ENCODE measurements at places on chromosomes 11 and 22.
A peak's percentile ranks its signal among the peaks of the same experiment; 100 is the strongest.

- DNase-seq, result no peak
Measured at GRCh38 chr11:95544095-95544856, 245.3 kb downstream of the FAM76B start.

GRCh38 chr22:35923026-35923425 is 105.6 kb downstream of the RBFOX2 start:
- no peak for DNase-seq

DNA sequence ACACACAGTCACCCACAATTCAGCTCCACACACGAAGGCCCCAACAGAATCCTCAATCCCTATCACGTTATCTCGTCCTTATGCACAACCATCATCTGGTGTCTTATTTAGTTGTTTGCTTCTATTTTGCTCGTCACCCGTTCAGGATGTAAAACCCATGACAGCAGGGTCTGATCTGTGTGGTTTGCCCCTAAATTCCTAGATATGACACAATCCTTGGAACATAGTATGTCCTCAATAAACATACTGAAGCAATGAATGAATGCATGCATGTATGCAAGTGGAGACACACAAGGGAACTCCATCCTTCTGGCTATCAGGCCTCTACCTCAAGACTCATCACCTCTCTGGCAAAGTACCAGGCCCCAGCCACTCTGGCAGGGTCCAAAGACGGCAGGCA is 20.2 kb downstream of the STARD10 start:
- DNase-seq, result no peak

GRCh38 chr22:37630839-37631435 is 8.5 kb upstream of the SH3BP1 start:
- no peak for DNase-seq

DNA sequence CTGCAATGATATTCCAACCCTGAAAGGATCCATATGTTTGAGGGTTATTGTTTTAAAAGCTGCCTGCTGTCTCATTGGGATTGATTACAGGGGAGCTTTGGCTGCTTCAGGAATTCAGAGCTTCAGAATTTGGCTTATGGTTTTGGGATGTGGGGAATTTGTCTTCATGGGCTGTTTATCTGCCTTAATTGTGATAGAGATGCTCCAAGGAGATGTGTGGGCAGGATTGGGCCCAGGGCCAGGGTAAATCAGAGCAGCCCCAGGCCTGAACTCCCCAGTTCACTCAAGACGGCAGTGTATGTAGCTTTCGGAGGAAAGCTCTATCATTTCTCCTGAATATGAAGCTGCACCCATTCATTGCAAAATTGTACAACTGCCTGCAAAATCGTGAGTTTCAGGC is 88.5 kb downstream of the ALX4 start:
- DNase-seq, result no peak

DNA sequence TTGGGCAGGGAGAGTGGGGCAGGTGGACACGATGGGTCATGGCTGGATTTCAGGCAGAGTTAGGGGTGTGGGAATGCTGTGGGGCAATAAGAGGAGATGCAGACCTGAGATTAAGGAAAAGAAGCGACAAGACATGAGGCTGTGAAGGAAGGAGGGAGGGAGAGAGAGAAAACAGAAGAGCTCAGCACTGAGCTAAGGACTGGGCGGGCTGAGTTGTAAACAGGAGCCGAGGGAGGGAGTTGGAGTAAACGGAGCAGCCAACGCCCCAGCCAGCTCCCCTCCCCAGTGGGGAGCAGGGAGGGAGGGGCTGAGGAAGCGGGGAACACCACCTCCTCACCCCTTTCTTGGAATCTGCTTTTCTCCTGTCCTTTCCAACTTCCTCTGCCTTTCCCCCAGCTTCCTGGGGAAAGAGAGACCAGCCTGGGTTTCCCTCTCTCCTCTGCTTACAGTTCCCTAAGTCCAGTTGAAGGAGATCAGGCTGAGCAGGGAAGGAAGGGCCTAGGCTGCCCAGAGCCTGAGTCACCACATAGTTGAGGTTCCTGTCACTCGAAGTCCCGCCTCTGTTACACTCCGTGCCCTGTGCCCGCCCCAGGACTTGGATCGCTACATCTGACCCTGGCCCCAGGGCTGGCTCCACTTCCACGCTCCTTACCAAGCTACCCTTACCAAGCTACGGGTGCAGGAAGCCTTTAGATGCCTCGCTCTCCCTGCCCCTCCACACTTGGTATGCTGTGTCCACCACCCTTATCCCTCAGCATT is 6.7 kb upstream of the AHNAK start:
- DNase-seq, result peak; percentile 85
